Foreskin keratinocyte (primary cell): ENCODE measurements at places on chromosomes 13 and 19.

DNA sequence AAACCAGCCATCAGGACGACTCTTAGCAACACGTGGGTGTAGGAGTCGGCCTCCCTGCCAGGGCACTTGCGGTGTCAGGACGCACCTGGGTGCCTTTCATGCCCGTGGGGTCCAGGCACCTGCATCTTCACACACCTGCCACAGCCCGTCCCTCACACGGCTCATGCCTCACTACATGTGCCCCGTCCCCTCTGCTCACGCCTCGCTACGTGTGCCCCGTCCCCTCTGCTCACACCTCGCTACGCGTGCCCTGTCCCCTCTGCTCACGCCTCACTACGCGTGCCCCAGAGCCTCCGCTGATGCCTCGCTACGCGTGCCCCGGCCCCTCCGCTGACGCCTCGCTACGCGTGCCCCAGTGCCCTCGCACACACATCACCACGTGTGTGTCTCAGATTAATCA, 58.0 kb upstream of the F7 start:
- DNase-seq: no peak

DNA sequence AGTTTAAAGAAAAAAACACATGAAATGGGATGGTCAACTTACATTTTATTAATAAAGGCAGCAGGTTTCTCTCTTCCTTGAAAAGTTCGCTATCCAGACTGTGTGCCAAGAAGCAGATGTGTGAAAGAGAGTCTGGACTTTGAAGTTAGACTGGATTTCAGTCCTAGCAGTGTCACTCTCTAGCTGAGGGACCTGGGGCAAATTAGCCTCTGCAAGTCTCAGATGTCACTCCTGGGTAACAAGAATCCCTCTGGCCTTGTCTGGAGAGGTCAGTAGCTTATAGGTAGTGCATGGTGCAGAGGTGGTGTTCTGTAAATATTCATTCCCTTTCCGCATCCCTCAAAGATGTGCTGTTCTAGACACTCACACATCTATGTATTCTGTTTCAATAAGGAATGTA, 187.6 kb upstream of the RNF113B start:
- DNase-seq: no peak

GRCh38 chr19:34556488-34556887, 74.9 kb downstream of the WTIP start:
- DNase-seq: no peak

- DNase-seq: no peak
Observed at GRCh38 chr13:65642996-65643395, 1587.1 kb downstream of the PCDH9 start.

DNA sequence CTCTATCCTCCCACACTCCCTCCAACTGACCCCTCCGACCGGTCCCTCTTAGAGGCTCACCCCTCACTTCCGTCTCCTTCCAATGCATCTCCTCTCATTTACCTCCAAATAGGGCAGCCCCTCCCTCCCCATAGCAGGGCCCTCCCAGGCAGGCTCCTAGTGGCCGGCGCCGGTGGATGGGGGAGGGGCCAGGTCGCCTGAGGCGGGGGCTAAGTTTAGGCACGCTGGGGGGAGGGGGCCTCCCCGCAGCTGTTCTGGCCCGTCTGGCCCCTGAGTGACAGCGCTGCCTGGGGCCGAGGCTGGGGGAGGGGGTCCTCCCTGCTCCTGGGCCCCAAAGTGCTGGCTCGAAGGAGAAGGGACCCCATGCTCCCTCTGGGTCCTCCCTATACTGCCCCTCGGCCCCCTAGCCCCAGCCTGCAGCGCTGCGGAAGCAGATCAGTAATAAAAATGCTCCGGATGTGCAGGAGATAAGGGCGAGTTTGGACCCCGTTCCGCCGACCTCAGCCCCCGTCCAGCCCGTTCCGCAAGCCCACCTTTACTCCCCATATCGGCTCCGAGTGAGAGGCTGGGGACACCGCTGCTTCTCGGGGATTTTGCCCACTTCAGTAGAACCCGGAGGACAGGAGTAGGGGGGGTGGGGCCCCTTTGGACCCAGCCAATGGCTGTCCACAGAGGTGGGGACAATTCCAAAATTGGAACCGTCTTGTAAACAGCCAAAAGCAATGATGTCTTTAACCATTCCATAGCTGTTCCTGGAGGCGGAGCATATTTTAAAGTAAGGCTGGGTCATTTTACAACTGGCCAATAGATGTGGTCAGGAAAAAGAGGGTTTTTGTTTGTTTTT, 4.0 kb downstream of the RTN2 start:
- DNase-seq: no peak

GRCh38 chr13:29571876-29572570, 23.5 kb downstream of the SLC7A1 start:
- no peak for DNase-seq

DNA sequence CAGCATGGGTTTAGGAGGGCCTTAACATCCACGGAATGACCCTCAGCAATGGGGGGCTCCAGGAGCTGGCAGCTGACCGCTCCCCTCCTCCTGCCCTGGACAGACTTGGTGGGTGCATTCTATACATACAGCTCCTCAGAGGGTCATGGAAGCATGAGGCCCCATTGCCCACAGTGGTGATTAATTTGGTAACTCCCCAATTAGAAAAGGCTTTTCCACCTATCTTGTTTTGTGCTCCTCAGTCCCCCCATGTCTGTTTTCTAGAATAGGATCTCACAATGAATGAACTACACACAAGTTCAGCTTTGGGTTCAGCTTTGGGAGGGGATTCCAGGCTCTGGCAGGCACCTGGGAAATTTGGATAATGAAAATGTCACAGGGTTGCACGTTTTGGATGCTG, 707.8 kb downstream of the UQCRFS1 start:
- DNase-seq: no peak

GRCh38 chr13:47454986-47455385, 546.1 kb downstream of the SUCLA2 start:
- no peak for DNase-seq

DNA sequence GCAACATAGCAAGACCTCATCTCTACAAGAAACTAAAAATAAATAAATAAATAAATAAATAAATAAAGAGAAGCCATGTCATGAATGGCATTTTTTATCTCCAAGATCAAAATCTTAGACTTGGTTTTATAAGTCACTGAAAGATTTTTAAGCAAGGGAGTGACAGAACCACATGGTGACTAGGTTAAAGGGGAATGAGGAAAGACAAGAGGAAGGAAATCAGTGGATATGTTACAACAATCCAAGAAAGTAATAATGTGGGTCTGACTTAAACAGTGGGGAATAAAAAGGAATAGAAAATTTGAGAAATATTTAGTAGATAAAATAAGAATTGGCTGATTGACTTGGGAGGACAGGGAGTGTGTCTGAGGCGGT, 18.8 kb upstream of the MED4 start:
- DNase-seq: peak; percentile 16

- no peak for DNase-seq
Observed at GRCh38 chr13:112675366-112675756, 14.5 kb upstream of the ATP11A start.

DNA sequence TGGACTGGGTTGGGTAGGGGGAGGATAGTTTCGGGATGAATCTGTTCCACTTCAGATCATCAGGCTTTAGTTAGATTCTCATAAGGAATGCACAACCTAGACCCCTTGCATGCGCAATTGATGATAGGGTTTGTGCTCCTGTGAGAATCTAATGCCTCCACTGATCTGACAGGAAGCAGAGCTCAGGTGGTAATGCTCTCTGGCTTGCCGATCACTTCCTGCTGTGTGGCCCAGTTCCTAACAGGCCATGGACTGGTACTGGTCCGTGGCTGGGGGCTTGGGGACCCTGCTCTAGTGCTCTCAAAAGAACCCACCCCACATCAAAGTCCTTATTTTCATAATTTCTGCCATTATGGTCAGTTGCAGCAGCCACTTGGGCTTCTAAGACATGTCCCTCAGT, 30.1 kb downstream of the DNAJC3 start:
- no peak for DNase-seq

DNA sequence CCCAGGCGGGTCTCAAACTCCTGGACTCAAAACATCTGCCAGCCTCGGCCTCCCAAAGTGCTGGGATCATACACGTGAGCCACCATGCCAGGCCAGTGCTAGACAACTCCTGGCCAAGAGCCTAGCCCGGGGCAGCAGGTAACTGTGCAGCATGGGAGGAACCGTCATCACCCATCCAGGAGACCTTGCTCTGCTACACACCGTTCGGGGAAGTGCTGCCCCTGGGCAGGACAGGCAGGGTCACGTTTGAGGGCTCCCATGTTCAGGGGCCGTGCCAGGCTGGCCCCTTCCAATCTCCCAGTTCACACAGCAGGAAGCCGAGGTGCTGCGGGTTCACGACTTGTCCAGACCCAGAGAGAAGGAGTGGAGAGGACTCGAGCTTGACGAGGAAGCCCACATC, 35.1 kb downstream of the NAXD start:
- DNase-seq: no peak

- no peak for DNase-seq
Observed at GRCh38 chr13:83733293-83733692, 149.0 kb downstream of the SLITRK1 start.

DNA sequence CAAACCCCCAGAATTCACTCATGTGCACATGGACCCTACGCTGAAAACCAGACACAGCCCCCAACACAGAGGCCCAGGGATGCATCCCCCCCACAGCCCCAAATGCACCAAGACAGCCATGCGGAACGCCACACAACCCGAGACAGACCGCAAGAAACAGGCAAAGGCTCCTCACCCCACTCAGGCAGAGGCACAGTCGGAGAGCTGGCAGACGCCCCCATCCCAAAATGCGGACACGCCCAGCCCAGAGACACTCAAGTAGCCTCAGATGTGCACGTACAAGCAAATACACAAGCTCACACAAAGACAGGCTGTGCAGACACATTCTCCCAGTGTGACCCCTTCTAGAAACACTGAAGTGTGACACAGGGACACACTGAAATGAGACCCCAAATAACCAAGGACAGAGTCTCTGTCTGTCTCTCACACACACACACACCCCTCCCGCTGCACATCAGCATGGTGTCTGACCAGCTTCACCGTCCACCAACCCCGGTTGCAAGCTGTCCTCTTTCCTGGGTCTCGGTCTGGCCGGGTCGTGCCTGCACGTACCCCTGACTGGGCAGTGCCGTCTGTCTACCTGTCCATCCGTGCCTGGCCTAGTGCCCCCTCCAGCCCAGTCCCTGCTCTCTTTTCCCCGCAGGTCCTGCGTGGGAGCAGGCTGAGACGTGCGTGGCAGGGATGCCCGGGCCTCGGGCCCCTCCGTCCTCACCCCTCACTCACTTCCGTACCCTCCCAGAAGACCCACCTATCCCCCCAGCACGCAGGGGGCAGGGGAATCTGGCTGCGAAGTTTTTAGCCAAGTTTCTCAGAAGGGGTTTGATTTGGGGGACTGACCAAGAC, 16.1 kb downstream of the ERFL start:
- DNase-seq: no peak

DNA sequence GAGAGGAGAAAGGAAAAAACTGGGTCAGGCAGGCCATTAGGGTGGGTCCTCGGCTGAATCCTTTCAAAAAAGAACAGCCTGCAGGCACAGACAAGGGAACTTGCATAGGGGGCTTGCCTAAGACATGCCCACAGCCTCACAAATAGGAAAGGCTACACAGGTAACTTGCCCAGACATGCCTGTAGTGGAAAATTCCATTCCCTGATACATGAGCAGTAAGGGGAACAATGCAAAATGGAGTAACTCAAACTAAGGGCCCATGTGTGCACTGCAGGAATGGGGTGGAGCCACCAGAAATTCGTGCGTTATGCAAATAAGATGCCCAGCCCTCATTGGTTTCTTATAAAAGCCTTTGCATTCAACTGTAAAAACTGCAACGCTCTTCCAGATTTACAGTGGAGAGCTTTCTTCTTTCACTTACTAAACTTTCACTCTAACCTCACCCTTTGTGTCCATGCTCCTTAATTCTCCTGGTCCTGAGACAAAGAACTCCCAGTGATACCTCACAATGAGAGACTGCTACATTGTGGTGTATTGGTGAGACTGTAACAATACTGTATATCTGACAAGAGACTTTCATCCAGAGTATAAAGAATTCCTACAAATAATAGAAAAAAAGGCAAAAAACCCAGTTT, 59.5 kb upstream of the SLITRK1 start:
- DNase-seq: peak; percentile 90

DNA sequence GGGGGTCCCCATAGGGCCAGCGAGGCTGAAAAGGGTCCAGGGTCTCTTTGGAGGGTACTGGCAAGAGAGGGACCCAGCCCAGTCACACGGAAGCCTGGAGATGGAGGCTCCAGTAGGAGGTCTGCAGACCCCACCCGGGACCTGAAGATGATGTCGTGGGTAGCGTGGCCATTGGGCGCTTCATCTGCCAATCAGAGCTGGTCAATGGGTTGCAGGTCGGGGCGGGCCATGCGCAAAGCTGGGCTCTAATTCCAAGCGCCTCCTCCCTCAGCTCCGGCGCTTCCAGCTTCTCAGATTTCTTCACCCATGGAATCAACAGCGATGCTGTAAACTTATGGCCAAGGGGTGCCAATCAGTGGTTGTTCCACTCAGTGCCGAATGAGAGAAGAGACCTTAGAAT, 10.9 kb downstream of the SIGLEC12 start:
- DNase-seq: no peak

- no peak for DNase-seq
Observed at GRCh38 chr13:110559429-110559943, 2.0 kb downstream of the RAB20 start.

DNA sequence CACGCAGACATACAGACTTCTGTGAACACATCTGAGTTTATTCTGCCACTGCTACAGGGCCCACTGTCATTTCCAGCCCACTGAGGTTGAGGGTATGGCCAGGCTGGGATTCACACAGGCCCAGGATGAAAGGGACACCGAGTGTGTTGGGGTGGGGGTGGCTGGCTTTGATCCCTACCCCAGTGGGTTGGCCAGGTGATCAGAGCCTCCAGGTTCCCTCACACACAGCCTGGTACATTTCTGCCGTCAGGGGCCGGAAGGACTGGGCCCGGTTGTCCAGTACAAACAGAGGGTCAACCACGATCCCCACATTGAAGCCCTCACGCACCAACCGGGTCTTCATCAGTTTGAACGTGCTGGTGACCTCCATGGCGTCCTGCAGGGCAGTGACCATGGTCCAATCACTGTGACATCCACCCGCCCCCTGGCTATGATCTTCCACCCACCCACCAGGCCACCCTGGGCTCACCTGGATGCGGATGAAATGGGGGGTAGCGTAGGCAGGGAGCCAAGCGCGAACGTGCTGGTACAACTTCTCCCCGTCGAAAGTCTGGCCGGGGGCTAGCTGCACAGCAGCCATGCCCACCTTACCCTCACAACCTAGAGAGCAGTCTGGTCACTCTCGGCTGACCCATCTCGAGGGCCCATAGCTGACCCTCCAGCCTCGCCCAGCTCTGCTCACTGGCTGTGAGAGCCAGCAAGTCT, 13.3 kb downstream of the SLC27A5 start:
- DNase-seq: no peak

DNA sequence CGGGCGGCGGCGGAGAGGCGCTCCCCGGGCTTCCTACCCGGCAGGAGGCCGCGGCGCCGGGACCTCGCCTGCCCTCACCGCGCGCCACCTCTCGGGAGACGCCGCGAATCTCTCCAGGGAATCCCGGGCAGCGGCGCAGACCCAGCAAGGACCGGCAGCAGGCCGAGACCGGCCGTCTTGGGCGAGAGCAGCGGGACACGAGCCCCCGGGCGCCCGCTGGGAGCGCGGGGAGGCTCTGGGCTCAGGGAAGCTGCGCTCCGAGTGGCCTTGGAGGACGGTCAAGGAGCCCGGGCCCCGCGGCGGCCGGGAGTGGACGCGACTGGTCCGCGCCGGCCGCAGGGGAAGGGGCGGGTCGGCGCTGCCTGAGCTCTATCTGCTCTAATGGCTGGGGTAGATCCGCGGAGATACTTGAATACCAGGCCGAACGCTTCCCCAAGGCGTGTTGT, 14.7 kb downstream of the CDX2 start:
- DNase-seq: no peak

GRCh38 chr13:44160591-44161191, 212.9 kb upstream of the SERP2 start:
- no peak for DNase-seq
